HCT116 (cell line): ENCODE measurements at places on chromosomes 5 and 9.

- DNase-seq = no peak
Measured at GRCh38 chr5:148297731-148298130, 14.5 kb upstream of the SPINK7 start.

DNA sequence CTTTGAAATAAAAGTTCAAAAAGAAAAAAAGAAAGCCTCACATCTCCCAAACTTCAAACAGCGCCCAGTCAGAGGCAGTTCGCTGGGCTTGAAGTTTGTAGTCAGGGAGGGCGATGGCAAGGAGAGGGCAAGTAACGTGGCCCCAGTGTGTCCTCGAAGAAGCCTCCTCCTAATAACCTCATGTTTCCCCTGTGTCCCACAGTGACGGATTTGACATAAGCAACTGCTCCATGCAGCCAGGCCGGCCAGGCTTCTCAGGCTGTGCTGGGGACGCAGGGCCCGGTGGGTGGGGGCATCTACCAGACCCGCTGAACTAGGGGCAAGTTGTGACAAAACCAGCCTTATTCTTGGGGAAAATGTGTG is 172.2 kb downstream of the ERCC6L2 start:
- no peak for DNase-seq

DNA sequence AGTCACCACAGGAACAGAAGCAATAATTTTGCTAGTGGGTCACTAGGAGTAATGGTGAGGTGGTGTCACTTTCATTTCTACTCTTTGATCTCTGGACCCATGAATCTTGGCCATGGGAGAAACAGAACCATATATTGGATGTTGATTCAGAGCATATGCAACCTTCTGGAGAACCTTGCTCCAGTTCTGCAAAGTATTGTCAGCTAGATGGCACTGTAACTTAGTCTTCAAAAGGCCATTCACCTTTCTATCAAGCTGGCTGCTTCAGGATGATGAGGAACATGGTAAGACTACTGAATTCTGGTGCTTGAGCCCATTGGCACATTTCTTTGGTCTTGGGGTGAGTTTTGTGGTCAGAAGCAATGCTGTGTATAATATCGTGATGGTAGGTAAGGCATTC is 129.1 kb upstream of the FBN2 start:
- no peak for DNase-seq

DNA sequence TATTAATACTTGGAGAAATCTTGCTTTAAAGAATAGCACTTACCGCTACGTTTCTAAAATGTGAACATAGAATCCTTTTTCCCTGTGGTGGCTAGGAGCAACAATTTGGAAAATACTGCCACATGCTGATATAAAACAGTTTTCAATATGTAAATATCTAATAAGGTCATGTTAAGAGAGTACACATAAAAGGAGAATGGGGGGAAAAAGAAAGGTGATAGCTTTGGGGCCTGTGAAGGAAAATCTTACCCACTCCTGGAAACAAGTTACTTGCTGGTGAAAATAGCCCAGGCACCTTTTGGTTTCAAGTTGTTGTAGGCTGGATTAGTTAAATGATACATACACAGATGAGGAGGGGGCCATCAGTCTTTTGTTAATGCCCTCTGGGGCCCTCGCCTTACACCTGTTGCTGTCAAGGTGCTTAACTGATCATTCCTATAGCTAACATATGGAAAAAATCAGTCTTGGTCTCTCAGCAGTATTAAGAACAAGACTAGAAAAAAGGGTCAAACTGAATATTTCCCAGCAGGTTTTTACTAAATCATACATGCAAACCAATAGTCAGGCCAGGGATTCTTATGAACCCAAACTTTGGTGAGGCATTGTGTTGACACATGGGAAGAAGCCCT is 24.1 kb downstream of the FYB1 start:
- DNase-seq = no peak

DNA sequence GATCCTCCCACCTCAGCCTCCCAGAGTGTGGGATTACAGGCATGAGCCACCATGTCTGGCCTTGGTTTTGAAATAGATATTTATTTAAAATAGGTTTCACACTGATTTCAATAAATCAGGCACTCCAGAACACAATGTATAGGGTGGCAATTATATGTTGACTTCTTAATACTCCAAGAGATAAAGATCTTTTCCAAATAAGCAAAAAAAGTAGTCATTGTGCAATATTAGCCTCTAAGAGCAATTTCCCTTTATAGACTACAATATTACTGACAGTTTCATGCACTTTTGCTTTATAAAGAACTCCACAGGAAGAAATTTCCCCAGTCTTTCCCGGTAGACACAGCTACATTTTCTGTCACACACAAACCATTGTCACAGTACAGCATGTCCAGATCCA is 23.4 kb upstream of the RUFY1 start:
- no peak for DNase-seq

- DNase-seq = no peak
Measured at GRCh38 chr5:135571902-135572301, 6.9 kb downstream of the CXCL14 start.

- no peak for DNase-seq
Measured at GRCh38 chr5:100516285-100516684, 18.9 kb upstream of the FAM174A start.

GRCh38 chr9:123305879-123306278 is 37.5 kb upstream of the STRBP start:
- DNase-seq = no peak

GRCh38 chr5:14186059-14186830 is 43.1 kb downstream of the TRIO start:
- DNase-seq = no peak

DNA sequence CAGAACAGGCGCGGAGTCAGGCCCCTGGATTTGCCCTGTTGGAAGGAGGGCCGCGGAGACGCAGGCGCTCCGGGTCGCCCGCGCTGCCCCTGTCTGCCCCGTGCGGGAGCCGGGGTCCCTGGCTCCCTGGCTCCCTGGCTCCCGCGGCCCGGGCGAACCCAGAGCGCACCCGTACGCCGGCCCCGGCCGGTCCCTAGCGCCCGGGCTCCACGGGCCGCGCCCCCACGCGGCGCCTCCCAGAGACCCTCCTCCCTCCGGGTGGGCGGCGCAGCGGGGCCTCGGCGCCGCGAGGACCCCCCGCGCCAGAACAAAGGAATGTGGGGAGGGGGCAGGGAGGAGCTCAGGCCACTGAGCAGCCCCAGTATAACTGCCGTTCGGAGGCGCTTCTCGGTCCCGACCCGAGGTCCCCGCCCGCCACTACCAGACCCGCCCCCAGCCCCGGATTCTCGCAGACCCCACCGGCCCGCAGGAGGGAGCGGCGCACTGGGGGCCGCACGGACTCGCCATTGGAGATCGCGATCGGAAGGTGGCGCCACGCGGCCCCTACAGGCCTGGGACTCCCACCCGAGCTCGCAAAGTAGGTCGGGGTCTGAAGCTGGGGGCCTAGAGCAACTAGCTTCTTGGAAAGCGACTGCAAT is 2.4 kb downstream of the NFIL3 start:
- DNase-seq = no peak

DNA sequence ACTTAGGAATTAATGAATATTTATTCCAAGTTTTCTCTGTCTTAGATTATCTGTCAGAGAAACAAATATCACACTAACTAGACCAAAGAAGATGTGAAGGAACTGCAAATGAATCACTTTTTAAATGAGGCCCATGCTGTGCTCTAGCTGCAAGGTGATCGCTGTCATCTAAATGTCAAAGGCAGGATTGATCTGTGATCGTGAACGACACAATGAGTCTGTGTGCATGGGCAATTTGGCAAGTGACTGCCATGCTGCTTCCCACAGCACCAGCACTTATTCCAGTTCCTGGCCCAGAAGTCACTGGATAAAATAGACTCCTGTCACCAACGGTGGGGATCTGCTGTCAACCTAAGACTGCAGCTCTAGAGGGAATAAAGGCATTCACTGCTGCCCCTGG is 141.2 kb downstream of the TRIM36 start:
- no peak for DNase-seq

DNA sequence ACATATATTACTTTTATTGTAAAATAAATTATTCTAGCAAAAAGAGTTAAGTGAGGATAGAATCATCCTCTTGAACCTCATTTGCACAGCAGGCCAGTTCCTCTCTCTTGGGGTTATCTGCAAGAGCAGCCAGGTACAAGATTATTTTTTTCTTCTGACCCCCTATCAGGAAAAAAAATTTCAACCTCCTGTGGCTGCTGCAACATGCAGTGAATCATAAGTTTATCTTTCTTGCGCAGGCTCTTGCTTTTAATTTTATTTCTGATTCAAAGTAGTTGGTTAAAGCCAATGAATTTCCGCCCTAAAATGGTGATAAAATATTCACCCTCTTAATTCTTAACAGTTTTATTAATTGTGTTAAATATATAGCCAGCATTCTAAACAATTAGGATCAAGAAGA is 69.7 kb upstream of the PPP3R2 start:
- DNase-seq = no peak

GRCh38 chr9:20580673-20581072 is 41.6 kb downstream of the MLLT3 start:
- no peak for DNase-seq
